Activated CD4-positive, CD25-positive, alpha-beta regulatory T cell (primary cell): ENCODE measurements at places on chromosomes 2 and 18.

- no peak for DNase-seq
Observed at GRCh38 chr2:172836347-172836821, 100.7 kb downstream of the RAPGEF4 start.

- DNase-seq: no peak
Observed at GRCh38 chr2:128585706-128586105, 267.0 kb upstream of the HS6ST1 start.

DNA sequence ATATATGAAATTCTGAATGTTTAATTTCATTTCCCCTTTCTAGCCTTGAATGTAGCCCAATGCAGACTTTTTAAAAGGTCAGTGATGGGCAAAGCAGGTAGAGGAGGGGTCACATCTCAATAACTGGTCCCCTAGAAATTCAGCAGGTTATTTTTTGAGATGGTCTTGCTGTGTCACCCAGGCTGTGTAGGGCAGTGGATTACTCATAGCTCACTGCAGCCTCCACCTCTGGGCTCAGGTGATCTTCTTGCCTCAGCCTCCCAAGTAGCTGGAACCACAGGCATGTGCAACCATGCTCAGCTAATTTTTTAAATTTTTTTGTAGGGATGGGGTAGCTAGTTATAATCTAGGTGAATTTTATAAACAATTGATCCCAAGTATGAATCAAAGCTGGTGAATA, 8.8 kb downstream of the IAH1 start:
- DNase-seq: no peak

DNA sequence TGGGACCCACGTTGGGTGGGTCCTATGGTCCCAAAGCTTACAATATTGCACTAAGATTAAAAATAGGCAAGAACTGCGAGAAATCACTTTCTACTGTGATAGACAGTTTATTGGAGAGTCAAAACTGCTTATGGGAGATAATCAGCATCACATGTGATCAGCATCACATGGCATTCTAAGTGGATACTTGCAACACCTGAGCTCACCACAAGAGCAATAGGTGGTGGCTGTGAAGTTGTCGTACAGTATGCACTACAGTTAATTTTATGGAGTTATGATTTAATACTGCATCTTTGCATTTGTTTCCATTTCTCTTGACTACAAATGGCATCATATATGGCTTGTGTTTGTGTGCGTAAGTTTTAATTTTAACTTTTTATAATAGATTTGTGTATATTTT, 11.6 kb downstream of the PNO1 start:
- no peak for DNase-seq

DNA sequence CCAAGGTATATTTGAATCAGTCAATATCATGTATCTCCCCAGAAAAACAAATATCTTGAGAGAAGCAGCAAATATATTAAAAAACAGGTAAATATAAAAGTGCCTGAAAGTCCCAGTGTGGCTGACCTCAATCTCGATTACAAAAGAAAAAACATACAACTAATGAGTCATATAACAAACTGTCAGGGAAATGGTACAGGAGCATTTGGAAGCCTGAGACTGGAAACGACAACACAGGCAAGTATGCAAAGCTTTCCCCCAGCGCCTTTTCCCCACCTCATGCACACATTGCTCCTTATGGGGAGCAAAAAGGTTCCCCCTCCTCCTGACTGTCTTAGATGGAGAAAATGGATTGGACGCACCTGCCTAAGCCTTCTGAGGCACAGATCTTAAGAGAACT, 230.7 kb downstream of the TMX3 start:
- DNase-seq: no peak

DNA sequence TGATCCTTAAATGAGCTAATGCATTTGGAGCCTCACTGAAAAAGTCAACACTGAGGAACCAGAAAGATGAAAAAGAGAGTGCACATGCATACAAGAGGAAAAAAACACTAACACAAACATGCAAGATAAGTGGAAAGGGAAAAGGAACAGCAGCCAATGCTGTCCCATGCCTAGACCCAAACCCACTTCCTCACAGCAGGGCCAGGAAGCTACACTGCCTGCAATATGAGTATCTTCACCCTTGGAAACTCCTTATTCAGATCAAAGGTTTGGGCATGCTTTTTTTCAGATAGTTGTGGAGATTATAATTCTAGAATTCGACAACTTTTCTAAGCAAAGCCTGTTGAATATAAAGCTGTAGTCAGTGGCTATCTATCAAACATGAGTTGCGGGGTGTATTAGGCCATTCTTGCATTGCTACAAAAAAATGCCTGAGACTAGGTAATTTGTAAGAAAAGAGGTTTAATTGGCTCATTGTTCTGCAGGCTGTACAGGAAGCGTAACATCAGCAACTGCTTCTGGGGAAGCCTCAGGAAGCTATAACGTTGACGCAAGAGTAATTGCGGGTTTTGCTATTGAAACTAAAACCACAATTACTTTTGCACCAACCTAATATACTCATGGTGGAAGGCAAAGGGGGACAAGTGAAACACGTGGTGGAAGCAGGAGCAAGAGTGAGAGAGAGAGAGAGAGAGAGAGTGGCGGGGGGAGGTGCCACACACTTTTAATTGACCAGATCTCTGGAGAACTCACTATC, 138.2 kb downstream of the MBD2 start:
- DNase-seq: no peak

- DNase-seq: no peak
Observed at GRCh38 chr2:45045706-45046105, 36.5 kb upstream of the SIX2 start.

DNA sequence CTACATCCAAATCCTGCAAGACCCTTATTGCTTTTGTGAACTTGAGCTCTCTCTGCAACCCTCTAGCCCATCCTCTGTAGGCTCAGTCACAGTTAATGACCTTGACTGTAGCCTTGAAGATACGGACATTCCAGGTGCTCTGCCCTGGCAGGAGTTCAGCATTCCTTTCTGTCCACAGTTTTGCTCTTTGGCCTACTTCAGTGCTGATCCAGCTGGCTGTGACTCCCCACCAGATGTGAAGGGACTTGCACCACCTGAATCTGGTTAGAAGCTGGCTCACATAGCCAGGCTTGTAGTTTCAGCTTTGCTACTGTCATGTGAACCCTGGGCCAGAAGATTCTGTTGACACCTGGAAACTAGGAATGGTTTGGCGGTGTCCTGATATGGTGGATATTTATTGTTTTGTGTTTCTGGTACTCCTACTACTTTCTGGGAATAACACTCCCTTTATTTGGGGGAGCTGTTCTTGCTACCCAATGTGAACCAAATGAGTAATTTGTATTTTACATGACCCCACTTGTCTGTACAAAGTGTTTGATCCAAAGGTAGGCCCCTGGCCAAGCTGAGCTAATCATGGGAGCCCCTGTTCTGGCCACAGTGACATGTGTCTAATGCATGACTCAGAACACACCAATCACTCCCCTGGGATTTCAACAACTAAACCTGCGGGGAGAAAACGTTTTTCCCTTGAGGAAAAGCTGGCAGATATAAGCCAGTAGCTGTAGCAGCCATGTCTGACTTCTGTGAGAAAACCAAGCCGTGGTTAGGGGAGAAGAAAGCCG, 73.4 kb downstream of the CDCA7 start:
- DNase-seq: no peak

DNA sequence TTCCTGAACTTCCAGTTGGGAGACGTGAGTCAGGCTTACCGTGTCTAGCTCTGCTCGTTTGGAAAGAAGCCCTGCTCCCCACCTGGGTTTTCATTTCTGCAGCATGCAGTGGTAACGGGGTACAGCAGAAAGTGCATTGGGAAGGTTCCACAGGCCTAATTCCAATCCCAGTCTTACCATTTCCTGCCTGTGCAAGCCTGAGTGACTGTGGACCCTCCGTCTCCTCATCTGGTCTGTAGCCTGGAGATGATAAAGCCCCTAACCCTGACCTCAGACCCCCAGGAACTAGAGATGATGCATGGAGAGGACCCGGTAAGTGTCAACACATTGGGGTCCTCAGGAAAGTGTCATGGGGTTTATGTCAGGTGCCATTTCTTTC, 5.8 kb upstream of the PSD4 start:
- no peak for DNase-seq

DNA sequence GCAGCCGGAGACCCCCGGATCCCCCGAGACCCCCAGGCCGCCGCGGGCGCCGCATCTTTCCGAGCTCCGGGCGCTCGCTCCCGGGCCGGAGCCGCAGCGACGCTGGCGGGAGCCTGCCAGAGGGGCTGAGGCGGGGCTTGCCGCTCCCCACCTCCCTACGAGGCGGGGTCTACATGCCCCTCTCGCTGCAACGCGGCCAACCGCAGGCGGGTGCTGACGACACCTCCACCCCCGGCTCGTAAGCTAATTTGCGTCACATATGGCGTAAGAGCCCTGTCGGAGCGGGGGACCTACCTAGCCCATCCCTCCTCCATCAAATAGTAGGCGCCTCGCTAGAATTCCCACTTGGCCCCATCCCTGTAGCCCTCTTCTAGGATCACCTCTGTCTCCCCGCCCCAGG, at the start of gene PTPRN:
TSS of gene PTPRN (minus strand) at position 124 of the 400 bp plus-strand sequence. CDS start at position 55, 69 bp downstream.
- no peak for DNase-seq

GRCh38 chr2:19733951-19734425, 167.8 kb downstream of the TTC32 start:
- DNase-seq: no peak

- no peak for DNase-seq
Observed at GRCh38 chr2:65386989-65387388, 45.4 kb downstream of the SPRED2 start.

GRCh38 chr2:129554373-129554772, 425.1 kb upstream of the RAB6C start:
- DNase-seq: no peak

DNA sequence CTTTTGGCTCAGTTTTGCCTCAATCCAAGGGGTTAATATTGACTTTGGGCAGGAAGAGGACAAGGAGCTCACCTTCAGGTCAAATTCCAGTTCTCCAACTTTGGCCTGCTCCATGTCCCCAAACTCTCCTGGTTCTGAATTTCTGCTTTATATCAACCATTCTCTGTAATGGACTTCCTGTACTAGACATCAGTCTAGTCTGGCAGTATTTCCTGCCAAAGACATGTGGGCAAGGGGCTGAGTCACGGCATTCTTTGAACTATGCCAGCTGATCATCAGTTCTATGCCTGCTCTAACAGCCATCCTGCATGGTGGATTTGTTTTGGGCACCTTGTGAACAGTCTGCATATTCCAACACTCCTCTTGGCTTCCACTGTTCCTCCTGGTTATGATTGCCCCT, 199.4 kb downstream of the ZEB2 start:
- no peak for DNase-seq

GRCh38 chr2:196137271-196137670, 34.1 kb downstream of the STK17B start:
- no peak for DNase-seq

GRCh38 chr2:3388412-3388738, 8.9 kb downstream of the TRAPPC12 start:
- DNase-seq: no peak

- DNase-seq: no peak
Observed at GRCh38 chr2:216984937-216985336, 125.1 kb upstream of the TNP1 start.

GRCh38 chr2:197801033-197801432, 3.4 kb upstream of the PLCL1 start:
- no peak for DNase-seq

GRCh38 chr18:62377131-62377807, 52.2 kb downstream of the TNFRSF11A start:
- no peak for DNase-seq

GRCh38 chr2:60853531-60853930, 27.8 kb upstream of the REL start:
- no peak for DNase-seq

DNA sequence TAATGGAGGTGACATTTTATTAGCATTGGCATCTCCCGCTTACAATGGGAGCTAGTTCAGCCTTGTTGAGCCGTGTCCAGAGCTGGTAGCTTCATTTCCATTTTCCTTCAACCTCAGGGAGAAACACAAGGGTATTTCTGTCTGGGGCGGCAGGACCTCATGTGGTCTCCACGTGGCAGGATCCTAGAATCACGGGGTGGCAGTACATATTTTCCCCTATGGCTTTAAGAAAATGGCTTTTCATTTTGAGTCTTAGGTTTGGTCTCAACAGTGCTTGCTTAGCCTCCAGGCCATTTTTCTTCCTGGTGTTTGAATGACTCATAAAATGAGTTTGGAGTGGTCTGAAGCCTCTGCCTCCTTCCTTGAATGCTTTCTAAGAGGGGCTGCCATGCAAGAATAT, 20.3 kb downstream of the CABLES1 start:
- DNase-seq: no peak

DNA sequence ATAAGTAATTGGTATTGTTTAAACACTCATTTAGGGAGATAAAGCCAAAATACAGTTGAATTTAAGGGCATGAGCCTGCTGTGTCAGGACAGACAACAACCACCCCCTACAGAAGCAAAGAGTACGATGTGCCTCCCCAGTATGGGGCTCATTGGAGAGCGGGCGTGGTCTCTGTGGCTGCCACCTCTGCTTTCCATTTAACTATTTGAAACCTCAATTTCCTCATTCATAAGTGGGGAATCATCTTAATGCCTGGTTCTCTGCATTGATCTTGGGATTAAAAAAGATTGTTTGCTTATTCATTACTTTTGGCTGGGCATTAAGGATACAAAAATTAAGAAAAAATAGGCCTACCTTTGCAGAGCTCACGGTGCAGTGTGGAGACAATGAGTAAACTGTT, 21.4 kb downstream of the KCNS3 start:
- no peak for DNase-seq

DNA sequence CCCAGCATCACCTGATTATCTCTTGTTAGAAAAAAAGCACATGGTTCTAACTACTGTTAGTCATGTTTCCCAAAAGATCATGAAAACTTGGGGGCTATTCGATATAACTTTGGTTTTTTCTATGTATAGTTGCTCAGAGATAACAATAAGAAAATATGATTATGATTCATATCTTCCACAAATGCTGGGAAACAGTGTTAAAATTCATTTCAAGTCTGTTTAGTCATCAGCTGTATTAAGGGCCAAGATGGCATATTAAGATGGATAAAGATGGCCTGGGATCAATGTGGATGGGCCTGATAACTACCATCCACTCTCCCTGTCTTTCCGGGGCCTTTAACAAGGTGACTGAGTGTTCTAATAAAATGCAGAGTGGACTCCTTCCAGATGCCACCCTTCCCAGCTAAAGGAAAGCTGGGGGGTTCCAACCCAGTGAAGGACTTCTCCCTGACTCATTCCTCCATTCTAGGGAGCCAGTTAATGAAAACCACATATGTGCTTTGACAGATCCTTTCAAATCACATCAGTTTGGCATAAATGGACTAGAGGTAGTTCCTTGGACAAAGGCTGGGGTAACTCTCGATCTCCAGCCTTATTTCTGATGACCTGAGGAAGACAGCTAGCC, 221.6 kb downstream of the VAPA start:
- DNase-seq: no peak

DNA sequence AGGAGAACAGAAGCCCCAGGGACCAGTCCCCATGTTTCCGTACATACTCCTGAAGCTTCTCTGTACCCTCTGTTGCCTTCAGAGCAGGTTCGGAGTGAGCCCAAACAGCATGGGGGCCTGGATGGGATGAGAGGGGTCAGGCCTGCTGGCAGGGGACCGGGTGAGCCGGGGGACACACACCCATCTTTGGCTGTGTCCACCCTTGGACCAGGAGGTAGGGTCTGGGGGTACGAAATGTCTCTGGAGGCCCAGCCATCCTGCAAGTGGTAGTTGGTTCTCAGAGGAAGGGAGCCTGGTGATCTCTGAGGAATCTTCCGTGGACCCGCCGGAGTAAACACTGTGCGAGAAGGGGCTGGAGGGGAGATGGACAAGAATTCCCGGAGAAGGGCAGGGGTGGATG, 15.3 kb downstream of the FBLN7 start:
- no peak for DNase-seq

- no peak for DNase-seq
Observed at GRCh38 chr18:77061281-77061945, 71.2 kb downstream of the MBP start.
